ENCODE measurements at places on chromosomes 6 and 20.

DNA sequence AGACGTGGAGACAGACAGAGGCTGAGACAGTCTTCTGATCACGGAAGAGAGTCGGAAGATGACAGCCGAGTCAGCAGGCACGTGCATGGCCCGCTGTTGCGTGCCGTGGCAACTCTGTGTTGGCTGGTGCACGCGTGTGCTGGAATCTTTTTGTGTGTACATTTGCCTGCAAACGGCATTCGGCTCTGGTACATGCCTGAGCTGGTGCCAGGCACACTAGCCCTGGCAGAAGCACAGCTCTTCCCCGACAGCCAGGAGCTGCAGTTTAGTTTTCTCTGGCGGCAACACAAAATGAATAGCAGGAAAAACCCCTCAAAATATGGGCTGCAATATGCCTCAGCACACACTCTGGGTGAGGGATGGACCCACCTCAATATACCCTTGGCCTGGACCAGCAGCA lies 769 bp upstream of the PDYN start:
- DNase-seq: no peak

DNA sequence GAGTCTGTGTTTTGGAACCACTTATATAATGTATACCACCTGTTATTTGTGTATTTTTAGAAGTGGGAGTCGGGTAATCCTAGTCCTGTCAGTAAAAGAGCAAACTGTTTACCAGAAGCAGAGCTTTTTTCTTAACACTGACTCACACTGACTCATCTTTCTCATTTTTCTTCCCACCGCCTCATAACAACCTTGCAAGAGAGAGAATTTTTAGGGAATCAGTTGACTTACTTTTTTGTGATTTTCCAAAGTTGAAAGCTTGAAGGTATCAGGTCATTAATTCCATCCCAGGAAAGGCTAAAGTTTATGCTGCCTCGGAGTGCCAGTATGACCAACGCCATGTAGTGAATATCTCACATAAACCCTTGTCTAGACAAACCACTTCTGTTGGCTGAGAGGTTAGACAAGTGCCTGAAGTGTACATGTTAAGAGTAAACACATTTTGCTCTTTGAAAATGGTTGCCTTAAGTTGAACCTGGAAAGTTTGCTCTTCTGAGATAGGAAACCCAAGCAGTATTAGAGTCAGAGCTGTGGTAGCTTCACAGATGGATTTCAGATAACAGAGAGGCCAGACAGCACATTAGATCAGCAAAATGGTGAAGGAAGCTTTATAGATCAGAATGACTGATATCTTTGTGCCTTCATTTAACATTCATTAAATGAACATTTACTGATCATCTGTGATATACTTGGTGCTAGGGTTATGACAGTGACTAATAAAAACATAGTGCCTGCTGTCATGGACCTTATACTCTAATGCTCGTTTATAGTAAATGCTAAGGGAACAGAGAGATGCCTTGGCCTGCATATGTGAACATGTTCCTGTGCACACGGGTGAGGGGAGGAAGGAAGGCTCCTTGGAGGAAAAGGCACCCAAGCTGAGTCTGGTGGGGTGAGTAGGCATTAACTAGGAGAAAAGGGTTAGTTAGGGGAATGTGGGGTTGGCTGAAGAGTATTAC lies 29.1 kb upstream of the PKIG start:
- DNase-seq: no peak

- no peak for DNase-seq
Observed at GRCh38 chr6:35874730-35875129, 46.2 kb downstream of the SRPK1 start.

DNA sequence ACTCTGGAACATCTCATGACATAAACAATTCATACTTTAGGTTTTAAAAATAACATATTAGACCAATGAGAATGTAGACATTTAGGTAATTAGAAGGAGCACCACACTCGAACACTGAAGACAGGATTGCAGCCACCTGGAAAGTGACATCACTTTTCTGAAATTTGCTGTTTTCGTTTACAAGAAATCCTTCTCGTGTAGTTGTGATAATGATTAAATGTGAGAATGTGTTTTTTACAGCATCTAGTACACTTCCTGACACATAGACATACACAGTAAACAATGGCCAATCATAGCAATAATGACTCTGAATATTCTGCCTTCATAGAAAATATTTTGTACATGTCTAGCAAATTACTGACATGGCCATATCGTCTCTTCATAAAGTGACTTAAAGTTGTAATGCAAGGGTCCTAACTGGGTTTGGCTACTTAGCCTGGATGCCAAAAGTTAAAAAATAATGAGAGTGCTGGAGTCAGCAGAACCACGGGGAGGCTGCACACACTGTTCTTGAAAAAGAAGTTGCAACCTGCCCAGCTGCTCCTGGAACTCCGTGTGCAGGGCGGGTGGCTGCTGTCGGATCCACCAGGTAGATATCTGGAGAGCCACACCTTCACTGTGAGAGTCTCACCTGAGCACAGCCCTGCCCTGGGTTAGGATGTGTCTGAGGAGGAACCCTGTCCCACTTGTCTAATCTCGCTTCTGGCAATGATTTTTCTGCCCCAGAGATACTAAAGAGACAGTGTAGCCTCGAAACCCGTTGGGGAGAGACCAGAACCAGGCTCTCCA lies 212.9 kb downstream of the QKI start:
- no peak for DNase-seq

DNA sequence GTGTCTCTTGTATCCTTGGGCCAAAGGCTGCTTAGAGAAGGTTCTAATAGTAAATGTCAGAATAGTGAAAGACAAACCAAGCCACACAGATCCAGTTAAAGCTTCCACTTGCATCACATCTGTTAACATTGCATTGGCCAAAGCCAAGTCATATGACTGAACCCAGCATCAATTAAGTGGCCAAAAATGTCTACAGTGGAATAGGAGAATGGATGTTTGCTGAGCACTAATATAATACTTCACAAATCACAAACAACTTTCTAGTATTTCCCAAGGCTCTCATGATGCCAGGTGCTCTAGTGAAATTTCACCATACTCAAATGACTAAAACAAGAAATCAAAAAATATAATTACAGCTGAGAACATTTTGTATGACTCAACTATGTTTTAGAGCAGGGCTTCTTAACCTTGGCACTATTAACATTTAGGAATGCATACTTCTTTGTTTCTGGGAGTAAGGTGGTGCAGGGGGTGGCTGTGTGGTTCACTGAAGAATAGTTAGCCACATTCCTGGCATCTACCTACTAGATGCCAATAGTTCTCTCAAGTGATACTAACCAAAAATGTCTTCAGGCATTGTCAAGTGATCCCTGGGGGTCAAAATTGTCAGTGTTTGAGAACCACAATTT lies 148.0 kb upstream of the SPTLC3 start:
- no peak for DNase-seq

DNA sequence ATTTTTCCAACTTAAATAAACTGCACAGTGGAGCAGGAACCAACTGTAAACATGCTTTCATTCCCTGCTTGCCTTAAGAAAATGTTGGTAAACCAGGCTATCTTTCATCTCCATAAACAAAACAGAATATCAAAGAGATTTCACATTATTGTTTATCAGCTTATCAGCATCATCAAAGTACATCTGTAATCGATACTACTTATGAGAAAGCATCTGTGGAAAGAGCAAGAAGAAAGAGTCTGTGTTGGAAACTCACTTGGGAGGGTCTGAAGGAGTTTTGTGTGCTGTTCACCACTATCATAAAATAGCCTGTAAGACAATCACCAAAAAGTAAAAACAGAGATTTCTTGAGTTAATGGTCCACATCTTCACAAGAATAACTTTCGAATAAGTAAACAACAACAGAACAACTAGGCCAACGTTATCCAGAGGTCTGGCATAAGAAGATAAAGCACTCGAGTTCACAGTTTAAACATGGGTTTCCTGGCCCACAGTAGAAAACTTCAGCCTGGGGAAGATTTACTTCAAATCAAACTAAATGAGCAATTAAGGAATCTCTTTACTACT lies 47.9 kb downstream of the EPB41L2 start:
- DNase-seq: no peak

- no peak for DNase-seq
Observed at GRCh38 chr6:148794797-148795196, 48.0 kb downstream of the UST start.

GRCh38 chr6:46655803-46656202 lies 3.0 kb downstream of the SLC25A27 start:
- no peak for DNase-seq

GRCh38 chr20:44053046-44053445 lies 133.9 kb downstream of the JPH2 start:
- DNase-seq: no peak

DNA sequence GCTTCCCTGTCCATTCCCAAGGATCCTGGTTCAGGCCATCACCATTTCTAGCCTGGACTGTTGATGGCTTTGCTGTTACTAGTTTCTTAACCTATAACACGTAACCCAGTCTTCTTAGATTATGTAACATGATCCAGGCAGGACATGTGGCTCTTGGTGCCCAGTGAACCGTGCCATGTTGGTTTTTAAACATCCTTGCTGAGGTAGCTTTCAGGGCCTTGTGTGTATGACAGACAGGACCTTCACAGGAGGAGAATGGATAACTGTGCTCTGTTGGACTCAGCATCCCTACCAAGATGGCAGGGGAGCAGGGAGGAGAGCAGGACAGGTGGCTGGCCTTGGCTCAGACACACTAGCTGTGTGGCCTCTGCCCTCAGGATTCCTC lies 46.8 kb downstream of the PANK2 start:
- no peak for DNase-seq

DNA sequence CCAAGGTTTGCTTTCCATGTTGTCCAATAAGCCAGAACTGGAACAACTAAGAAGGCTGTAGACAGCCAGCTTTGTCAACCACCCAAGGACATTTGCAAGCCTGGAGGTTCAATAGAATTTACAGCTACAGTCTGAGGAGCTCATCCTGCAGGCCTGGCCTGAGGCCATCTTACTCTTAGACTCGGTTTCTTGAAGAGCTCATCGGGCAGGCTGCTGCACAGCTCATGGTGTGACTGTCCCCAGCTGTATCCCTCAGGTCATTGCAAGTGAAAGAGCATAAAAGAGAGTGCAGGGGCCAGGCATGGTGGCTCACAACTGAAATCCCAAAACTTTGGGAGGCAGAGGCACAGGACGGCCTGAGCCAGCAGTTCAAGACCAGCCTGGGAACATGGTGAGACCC lies 96.9 kb upstream of the FOXQ1 start:
- no peak for DNase-seq

DNA sequence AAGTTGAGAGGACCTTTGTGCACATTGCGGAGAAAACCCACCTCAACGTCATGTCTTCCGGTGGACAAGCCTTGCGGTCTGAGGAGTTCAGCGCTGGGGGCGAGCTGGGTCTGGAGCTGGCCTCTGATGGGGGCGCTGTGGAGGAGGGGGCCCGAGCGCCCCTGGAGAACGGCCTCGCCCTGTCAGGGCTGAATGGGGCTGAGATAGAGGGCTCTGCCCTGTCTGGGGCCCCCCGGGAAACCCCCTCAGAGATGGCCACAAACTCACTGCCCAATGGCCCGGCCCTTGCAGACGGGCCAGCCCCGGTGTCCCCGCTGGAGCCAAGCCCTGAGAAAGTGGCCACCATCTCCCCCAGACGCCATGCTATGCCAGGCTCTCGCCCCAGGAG lies 14.6 kb upstream of the SLC22A7 start:
- no peak for DNase-seq

- no peak for DNase-seq
Observed at GRCh38 chr6:147438758-147439528, 69.5 kb upstream of the SAMD5 start.

DNA sequence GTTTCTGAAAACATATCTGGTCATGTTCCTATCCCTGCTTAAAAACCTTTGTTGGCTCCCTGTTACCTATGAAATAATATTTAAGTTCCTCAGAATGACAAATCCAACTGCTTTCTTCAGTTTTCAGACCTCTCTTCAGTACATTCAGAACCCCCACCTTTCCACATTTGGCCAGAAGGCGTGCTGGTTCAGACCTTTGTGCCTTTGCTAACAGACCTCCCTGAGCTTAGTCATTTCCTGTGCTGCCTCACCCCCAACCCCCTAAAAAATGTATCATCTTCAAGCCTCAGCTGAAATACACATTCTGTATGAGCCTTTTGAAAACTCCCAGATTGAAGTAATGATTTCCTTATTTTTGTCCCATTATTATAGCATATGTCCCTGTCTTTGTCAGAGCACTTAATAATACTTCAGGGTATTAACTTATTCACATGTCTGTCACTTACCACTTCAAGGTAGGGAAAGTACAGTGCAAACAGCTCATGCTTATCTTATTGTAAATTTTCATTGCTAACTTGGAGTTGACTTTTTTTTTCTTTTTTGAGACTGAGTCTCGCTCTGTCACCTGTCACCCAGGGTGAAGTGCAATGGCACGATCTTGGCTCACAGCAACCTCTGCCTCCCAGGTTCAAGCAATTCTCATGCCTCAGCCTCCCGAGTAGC lies 19.7 kb downstream of the FAM217A start:
- peak; percentile 30 for DNase-seq

GRCh38 chr6:157462956-157463742 lies 82.2 kb downstream of the ZDHHC14 start:
- DNase-seq: no peak

- no peak for DNase-seq
Observed at GRCh38 chr6:87995461-87995860, 52.2 kb upstream of the SPACA1 start.

- DNase-seq: no peak
Observed at GRCh38 chr6:20102397-20103073, 109.7 kb downstream of the MBOAT1 start.

DNA sequence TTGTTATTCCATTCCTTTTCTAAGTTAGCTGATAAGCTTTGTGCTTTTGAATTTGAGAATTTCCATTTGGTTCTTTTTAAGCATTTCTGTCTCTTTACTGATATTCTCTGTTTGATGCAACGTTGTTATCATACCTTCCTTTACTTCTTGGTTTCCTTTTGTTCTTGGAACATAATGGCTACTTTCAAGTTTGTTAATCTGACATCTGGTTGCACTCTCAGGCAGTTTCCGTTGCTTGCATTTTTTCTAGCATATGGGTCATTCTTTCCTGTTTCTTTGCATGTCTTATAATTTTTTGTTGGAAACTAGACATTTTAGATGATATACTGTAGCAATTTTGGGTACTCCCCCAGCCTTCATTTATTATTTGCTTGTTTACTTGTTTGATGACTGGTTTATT lies 12.5 kb downstream of the CDC5L start:
- DNase-seq: no peak

- no peak for DNase-seq
Observed at GRCh38 chr6:37287519-37288157, 29.7 kb upstream of the TMEM217 start.
